ENCODE measurements at places on chromosomes 2 and 18.

GRCh38 chr2:239802185-239802649 lies 222.9 kb downstream of the NDUFA10 start:
- no peak for DNase-seq

- peak; percentile 94 for DNase-seq
These were observed at the start of gene RNF144A for GRCh38 chr2:6917071-6917760. RNF144A (plus strand) TSS chr2:6917412; CDS start chr2:6996927, 79,515 bp downstream.

- DNase-seq: no peak
These were observed 172.2 kb downstream of the TMEM247 start for GRCh38 chr2:46651363-46652099.

DNA sequence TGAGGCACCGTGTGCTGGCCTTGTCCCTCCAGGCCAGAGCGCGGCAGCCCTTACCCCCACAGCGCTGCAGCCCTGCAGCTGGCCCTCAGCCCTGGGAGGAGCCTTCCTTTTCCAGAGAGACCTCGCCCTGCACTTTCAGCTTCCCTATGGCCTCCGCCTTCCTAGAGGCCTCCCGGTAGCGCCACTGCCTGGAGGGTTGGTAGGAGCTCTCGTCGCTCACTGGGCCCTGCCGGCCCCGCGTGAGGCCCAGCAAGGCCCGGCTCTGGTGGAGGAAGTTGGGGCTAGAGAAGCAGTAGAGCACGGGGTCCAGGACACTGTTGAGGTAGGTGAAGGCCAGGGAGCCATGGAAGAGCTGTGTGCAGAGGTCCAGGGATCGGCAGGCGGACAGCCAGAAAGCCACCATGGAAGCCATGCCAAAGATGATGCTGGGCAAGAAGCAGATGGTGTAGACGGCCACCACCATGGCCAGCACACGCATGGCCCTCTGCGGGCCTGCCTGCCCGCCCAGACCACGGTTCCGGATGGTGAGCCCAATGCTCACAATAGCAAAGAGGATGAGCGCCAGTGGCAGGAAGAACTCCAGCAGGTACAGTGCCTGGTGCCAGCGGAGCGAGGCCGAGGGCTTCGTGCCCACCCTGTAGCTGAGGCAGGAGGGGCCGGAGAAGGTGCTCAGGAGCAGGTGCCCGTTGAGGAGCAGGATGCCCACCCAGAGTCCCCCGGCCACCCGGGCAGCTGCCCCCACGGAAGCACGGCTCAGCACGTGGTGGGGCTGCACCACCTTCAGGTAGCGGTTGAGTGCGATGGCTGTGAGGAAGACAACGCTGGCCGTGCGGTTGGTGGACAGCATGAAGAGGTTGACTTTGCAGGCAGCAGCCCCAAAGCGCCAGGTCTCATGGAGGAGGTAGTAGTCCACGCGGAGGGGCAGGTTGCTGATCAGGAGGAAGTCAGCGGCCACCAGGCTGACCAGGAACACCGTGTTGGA lies 821 bp downstream of the OXER1 start:
- no peak for DNase-seq

DNA sequence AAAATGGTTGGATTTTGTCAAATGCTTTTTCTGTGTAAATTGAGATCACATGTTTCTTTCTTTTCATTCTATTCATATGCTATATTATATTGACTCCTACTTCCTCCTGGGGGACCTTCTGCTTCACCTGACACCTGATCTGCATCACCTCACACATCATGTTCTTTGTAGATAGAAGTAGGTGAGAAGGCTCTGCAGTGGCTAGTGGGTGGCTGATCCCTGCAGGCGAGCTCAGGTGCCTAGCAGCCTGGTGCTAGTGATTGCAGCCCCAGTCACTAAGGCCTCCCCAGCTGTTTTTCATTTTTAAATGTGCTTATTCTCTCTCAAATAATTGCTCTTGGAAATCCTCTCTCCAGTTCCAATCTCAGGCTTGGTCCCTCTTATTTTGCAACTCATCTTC lies 33.6 kb downstream of the MC4R start:
- DNase-seq: no peak

Measured in activated CD4-positive, alpha-beta T cell treated with anti-CD3 and anti-CD28 coated beads, Interleukin-2, amount 10 ng/mL, durations not matched to agents 24 days and 14 days (primary cell).